ENCODE measurements at places on chromosomes 12 and 14. TPM values are rescaled to one million over a fixed set of nuclear protein-coding genes. Genes with fewer than 3 reads are reported as not detected.

CEBPE gene
- total RNA-seq, result not detected

FOXN3 gene
- 21.9 TPM for total RNA-seq

IL31 gene
- not detected for total RNA-seq

TMEM63C gene
- 0.22 TPM for total RNA-seq

KRT71 gene
- total RNA-seq, result not detected

- H3K27me3 ChIP-seq, result no peaks in the 10 kb centered on the region
- peak; percentile 10 for DNase-seq
- H3K36me3 ChIP-seq, result no peaks in the 10 kb centered on the region
- peaks cover 8% of the 10 kb centered on the region for H3K4me1 ChIP-seq
- H3K27ac ChIP-seq, result peak overlapping the region; percentile 94
Observed at GRCh38 chr12:76764856-76765255, 941 bp downstream of the ZDHHC17 start.

DNA sequence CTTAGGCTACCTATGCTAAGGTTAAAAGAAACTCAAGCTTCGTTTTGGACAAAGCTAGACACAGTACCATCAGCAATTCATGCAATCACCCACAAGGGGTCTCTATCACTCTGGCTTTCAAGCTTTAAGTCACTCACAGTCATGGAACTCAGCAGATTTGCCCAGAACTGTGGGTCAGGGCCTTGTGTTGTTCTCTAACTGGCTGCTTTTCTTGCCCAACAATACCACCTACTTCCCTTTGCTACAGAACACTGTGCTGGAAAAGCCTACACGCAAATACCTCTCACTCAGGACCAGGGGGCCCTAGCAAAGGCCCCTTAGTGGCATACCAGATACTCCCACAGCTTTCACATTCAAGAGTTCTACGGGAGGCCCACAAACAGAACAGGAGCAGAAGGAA, 9.1 kb downstream of the NEMP1 start:
- no peaks in the 10 kb centered on the region for H3K27me3 ChIP-seq
- peaks cover 72% of the 10 kb centered on the region for H3K36me3 ChIP-seq
- H3K4me1 ChIP-seq, result peaks cover 11% of the 10 kb centered on the region
- DNase-seq, result peak; percentile 86
- H3K4me3 ChIP-seq, result no peak overlapping the region
- peak overlapping the region; percentile 21 for H3K27ac ChIP-seq

GRCh38 chr12:20520532-20520931, 152.2 kb downstream of the PDE3A start:
- no peaks in the 10 kb centered on the region for H3K4me1 ChIP-seq
- H3K36me3 ChIP-seq, result no peaks in the 10 kb centered on the region
- H3K27ac ChIP-seq, result no peak overlapping the region
- no peak overlapping the region for H3K4me3 ChIP-seq
- peaks cover 3% of the 10 kb centered on the region for H3K27me3 ChIP-seq

- no peaks in the 10 kb centered on the region for H3K4me1 ChIP-seq
- H3K4me3 ChIP-seq, result no peak overlapping the region
- H3K36me3 ChIP-seq, result no peaks in the 10 kb centered on the region
- H3K27ac ChIP-seq, result no peak overlapping the region
- no peak for DNase-seq
Observed at GRCh38 chr12:115697340-115697739, 580.2 kb downstream of the MED13L start.

GRCh38 chr14:65256714-65257113, 154.4 kb upstream of the MAX start:
- H3K4me3 ChIP-seq, result no peak overlapping the region
- H3K36me3 ChIP-seq, result no peaks in the 10 kb centered on the region
- no peak overlapping the region for H3K27ac ChIP-seq

- H3K36me3 ChIP-seq, result no peaks in the 10 kb centered on the region
- no peaks in the 10 kb centered on the region for H3K27me3 ChIP-seq
- no peak overlapping the region for H3K4me3 ChIP-seq
- DNase-seq, result no peak
- H3K27ac ChIP-seq, result no peak overlapping the region
Observed at GRCh38 chr14:87815121-87815520, 177.9 kb downstream of the GALC start.

GRCh38 chr14:101980251-101980650, 15.9 kb downstream of the DYNC1H1 start:
- H3K4me3 ChIP-seq, result no peak overlapping the region
- no peak overlapping the region for H3K27ac ChIP-seq
- H3K27me3 ChIP-seq, result no peaks in the 10 kb centered on the region
- no peak for DNase-seq
- peaks cover 90% of the 10 kb centered on the region for H3K36me3 ChIP-seq

DNA sequence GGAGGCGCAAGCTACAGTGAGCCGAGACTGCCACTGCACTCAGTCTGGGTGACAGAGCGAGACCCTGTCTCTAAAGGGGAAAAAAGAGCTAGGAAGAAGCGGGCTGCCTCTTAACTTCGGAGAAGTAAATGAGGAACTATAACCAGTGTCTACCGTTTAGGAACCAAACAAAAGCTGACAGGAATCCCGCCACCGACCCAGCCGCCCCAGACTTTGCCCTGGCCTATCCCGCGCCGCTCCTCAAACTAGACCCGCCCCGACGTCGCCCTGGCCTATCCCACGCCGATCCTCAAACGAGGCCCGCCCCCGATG, 568 bp upstream of the SIVA1 start:
- H3K4me3 ChIP-seq, result peak overlapping the region; percentile 100
- peaks cover 10% of the 10 kb centered on the region for H3K36me3 ChIP-seq
- H3K27ac ChIP-seq, result peak overlapping the region; percentile 97
- peaks cover 8% of the 10 kb centered on the region for H3K4me1 ChIP-seq
- no peak for DNase-seq
- H3K27me3 ChIP-seq, result no peaks in the 10 kb centered on the region

- H3K27me3 ChIP-seq, result peaks cover 5% of the 10 kb centered on the region
- H3K27ac ChIP-seq, result no peak overlapping the region
- DNase-seq, result no peak
- no peaks in the 10 kb centered on the region for H3K4me1 ChIP-seq
Observed at GRCh38 chr12:128970941-128971340, 117.7 kb downstream of the GLT1D1 start.

DNA sequence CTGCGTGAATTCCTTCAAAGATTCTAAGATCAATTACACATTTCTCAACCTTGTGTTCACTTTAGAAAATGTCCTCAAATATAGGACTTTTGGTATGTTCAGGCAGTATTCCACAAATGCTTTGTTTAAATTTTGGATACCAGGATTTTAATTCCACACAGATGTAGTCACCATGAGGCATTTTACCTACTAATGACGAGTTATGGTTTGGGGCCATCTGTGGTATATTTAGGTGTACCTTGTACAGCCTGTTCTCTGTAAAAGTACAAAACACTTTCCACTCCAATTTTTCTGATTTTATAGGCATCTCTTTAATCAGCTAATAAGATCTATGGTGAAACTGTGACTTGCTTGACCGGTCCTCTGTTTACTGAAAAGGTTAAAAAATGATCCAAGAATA, 275.7 kb upstream of the PRICKLE1 start:
- H3K27me3 ChIP-seq, result no peaks in the 10 kb centered on the region
- H3K27ac ChIP-seq, result no peak overlapping the region
- no peak overlapping the region for H3K4me3 ChIP-seq
- no peaks in the 10 kb centered on the region for H3K36me3 ChIP-seq
- no peak for DNase-seq
- no peaks in the 10 kb centered on the region for H3K4me1 ChIP-seq

DNA sequence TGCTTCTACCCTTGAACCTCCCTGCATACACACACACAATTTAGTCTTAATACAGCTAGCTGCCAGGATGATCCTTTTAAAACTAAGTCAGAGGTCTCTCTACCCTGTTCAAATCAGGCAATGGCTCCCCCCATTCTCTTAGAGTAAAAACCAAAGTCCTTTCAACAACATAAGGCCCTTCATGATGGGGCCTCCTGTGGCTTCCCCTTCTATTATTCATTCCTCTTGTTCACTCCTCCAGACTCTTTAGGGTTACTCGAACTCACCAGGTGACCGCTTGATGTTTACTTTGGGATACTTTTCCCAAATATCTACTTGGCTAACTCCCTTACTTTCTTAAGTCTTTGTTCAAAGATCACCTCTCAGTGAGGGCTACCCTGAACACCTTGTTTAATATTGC, 30.4 kb downstream of the DENND5B start:
- no peak overlapping the region for H3K27ac ChIP-seq
- no peak for DNase-seq
- no peaks in the 10 kb centered on the region for H3K4me1 ChIP-seq
- no peak overlapping the region for H3K4me3 ChIP-seq
- no peaks in the 10 kb centered on the region for H3K36me3 ChIP-seq
